ENCODE measurements at places on chromosomes 1 and 21. TPM values are rescaled to one million over a fixed set of nuclear protein-coding genes. Genes with fewer than 3 reads are reported as not detected.

DNA sequence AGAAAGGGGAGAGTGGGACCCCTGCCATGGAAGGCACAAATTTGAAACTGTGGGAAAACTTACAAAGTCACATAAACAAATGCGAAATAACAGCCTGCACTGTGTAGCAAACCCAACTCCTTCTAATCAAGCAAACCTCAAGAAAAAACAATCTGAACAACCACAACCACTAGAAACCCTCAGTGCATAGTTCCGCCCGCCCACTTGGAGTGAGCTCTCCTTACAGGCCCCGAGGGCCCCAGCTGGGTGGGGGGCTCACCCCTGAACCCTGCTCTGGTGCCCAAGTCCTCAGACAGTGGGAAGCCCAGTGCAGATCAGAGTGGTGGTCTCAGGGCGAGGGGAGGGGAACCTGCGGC lies 931 bp upstream of the MXRA8 start:
- no peak for DNase-seq

Gene S100A8
- total RNA-seq = 7.3 TPM

Gene HEYL
- 0.41 TPM for total RNA-seq

DNA sequence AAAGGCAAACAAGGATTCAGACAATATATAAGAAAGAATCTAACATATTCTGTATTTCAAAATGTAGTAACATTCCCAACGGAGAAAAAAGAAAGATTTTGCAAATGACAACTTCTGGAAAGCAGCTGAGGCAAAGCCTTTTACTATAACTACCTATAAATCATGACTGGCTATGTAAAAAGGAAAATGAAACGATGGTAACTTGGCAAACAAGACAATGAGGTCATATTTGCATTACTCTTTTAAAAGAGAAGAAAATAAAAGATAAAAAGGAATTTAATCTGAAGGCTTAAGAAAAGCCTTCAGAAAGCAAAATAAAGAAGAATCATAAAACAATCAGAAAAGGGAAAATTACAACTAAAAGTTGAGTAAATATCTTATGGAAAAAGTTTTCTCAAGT lies 25.1 kb upstream of the ASPM start:
- no peak for DNase-seq

- no peak for DNase-seq
Measured at GRCh38 chr1:231376101-231376500, 38.0 kb downstream of the SPRTN start.

Gene RASSF5
- total RNA-seq = 0.82 TPM

DNA sequence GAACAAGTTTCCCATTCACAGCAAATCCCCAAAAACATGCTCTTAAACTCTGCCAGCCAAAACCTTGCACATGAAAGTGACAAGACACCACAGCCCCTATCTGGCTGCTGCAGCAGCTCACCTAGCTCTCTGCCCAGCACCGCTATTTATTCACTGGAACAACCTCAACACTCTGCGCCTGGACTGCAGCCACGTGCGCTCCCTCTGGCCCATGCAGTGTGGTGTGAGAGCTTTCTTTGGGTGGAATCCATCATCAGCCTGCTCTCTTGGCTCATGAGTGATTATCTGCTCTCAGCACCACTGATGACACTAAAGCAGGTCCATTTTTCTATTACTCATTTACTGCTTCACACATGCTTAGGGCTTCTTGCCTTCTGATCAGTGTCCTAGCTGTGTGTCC lies 11.4 kb downstream of the KCNJ6 start:
- DNase-seq = no peak

- DNase-seq = no peak
Measured at GRCh38 chr1:214537219-214537618, 14.2 kb downstream of the PTPN14 start.

DNA sequence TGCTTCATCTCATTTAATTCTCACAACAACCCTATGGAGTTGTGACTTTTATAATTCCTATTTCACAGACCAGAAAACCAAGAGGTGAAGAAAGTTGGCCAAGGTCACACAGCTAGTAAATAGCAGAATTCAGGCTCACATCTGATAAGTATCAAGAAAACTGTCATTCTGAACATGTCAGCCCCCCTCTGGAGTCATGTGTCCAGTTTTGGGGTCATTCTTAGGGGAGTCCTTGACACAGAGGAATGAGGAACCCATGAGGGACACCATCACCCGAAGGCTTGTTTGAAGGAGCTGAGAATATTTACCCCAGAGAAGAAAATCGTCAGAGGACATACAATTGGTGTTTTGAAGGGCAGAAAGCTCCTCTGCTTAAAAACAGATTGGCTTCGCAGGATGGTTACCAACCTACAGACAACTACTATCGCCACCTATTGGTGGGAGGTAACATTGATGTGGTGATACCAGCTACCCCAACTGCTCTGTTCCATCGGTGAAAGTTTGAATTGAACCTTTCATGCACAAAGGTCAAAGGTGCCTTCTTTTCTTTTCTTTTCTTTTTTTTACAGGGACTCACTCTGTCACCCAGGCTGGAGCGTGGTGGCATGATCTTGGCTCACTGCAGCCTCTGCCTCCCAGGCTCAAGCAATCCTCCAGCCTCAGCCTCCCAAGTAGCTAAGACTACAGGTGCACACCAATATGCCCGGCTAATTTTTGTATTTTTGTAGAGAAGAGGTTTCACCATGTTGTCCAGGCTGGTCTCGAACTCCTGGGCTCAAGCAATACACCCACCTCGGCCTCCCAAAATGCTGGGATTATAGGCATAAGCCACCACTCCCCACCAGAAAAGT lies 31.3 kb downstream of the NCMAP start:
- peak; percentile 48 for DNase-seq

Gene TIE1
- 6.9 TPM for total RNA-seq

Gene COL8A2
- total RNA-seq = 0.82 TPM

Gene CHI3L1
- total RNA-seq = not detected

GRCh38 chr1:209248649-209249279 lies 334.8 kb upstream of the CAMK1G start:
- DNase-seq = peak; percentile 48

GRCh38 chr1:211752317-211752716 lies 76.9 kb upstream of the NEK2 start:
- no peak for DNase-seq

Gene TP53BP2
- total RNA-seq = 29.8 TPM

Measured in frontal cortex (tissue), 4 donors.